Stimulated activated CD4-positive, alpha-beta T cell treated with anti-CD3 and anti-CD28 coated beads, Interleukin-1b, Interleukin-23, amount 100 ng/mL, for 24 hours (primary cell): ENCODE measurements at places on chromosomes 3 and 15.

DNA sequence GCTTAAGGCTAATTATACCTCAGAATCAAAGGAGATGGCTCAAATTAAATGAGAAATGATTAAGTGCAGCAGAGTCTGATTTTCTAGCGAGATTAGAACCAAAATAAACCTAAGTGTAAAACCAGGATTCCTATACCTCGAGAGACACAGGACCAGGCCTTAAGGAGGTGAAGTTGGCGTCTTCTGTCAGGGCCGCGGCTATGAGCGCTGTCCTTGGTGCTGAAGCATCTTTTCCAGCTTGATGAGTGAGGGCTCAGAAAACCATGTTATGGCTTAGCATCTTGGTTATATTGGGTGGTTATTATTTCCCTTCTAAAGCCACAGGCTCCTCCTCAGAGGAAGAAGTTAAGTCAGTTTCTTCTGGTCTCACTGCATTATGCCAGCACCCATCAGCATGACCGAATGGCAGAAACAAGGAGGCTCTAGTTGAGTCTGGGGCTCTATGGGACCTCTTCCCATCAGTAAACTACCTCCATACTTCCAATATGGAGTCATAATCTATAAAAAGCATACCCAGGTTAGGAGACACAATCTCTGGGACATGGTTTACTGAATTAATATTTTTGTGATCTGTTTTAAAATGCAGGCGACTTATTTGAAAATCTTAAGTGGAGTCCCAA lies 120.1 kb upstream of the NMNAT3 start:
- no peak for DNase-seq

GRCh38 chr3:48929358-48930035 lies 10.9 kb downstream of the ARIH2 start:
- DNase-seq, result no peak

GRCh38 chr15:57445872-57446271 lies 69.6 kb downstream of the CGNL1 start:
- DNase-seq, result no peak

DNA sequence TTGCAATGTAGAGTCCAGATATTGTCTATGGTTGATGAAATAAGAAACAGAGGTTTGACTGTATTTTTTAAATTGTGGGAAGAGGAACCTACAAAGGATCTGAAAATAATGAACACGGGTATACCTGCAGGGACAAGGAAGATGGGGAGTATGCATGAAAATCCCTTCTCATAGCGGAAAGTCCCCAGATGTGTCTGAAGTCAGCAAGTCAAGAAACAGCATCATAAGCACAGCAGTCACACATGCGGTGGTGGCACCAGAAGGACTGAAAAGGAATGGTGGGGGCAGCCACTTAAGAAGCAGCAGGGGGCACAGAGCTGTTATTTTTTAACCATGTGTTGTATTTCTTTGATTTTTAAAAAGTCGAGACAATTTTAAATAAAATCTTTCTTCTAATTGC lies 4.7 kb downstream of the MRPS11 start:
- no peak for DNase-seq

- DNase-seq, result no peak
Observed at GRCh38 chr3:160686955-160687535, 10.1 kb downstream of the ARL14 start.

DNA sequence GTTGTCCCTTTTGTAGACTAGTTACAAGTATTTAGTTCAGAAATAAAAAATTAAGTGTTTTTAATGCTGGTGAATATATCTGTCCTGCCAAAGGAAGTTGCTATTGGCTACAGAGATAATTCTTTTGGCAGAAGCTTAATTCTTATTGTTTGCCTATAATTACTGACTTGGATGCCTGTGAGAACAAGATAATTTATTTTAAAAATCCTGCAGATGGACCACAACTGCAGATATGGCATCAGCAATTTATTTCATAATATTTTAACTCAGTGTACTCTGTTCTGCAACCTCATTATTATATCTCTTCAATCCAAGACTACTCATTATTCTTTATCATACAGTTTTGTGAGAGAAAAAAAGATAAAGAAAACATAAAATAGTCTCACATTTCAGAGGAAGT lies 789.8 kb downstream of the NAALADL2 start:
- DNase-seq, result no peak

DNA sequence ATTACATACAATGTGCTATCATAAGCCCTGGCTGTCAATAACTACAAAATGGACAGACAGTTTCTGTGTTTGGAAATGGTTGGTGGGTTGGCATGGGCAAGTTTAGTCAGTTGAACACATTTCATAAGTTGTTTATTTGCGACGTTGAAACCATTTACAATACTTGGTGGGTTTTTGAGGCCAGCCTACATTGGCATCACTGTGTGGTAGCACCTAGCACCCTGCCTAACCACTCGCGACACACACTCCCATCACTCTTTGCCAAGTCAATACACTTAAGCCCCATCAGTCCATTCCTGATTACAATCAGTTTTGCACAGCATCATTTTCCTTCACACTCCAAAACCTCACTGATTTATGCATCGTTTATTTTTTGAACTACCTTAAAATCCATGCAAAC lies 13.8 kb downstream of the PROK2 start:
- no peak for DNase-seq

DNA sequence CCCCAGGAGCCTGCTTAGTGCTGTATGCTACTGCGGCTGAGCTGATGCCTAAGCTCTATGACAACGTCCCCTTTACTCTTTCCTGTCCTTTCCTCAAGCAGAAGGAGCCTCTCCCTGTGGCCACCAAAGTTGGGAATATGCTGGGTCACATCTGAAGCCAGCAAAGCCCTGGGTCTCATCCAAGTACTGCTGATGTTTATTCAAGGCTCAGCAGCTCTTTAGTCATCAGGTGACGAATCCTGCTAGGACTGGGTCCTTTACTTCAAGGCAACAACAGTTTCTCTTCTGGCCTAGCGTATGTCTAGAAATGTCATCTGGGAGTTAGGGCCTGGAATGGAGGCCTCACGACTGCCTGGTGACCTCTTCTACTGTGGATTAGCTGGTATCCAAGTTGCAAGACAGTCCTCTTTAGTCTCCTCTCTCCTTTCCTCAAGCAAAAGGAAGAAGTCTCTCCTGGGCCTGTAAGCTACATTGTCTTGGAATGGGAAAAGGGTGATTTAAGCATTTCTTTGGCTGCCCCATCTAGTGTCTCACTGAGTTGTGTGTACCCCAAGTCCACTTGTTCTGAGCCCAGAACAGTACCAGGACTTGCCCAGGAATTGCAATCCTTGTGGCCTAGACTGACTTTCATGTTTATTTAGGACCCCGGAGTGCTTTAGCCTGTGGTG lies 63.9 kb downstream of the TNFAIP8L3 start:
- DNase-seq, result no peak

GRCh38 chr3:44098656-44099415 lies 142.8 kb upstream of the TOPAZ1 start:
- no peak for DNase-seq

DNA sequence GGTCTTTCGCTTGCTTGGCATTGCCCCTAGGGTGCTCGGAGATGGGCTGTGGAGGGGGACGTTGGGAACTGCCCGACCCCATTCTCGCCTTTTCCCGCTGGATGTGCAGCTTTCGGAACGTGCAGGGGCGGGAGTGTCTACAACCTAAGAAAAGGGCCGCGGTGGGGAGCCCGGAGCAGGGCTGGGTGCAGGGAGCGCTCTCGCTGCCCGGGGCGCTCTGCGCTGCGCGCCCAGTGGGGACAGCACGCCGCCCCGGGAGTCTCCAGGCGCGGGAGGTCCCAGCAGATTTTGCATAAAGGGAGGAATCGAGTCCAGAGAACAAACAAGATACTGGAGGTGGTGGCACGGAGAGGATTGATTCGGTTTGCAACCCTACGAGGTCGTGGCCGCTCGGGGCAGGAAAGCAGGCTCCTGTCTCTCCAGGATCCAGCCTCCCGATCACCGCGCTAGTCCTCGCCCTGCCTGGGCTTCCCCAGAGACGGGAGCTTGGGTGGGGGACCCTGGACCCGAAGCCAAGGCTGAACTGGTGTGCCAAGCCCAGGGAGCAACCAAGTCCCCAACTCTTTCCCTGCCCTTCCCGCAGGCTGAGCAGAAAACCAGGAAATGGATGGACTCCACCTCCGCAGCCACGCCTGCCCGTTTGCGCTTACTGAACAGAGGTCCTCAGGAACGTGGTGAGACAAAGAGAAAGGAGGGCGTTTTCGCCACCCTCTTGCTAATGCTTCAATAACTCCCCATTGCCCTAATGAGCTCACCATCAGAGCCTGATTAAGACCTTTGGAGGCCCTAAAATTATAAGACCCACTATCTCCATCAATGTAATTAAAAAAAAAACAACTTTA lies 59.7 kb downstream of the NOX5 start:
- no peak for DNase-seq

- no peak for DNase-seq
Observed at GRCh38 chr3:112074006-112074405, 12.2 kb upstream of the C3orf52 start.

DNA sequence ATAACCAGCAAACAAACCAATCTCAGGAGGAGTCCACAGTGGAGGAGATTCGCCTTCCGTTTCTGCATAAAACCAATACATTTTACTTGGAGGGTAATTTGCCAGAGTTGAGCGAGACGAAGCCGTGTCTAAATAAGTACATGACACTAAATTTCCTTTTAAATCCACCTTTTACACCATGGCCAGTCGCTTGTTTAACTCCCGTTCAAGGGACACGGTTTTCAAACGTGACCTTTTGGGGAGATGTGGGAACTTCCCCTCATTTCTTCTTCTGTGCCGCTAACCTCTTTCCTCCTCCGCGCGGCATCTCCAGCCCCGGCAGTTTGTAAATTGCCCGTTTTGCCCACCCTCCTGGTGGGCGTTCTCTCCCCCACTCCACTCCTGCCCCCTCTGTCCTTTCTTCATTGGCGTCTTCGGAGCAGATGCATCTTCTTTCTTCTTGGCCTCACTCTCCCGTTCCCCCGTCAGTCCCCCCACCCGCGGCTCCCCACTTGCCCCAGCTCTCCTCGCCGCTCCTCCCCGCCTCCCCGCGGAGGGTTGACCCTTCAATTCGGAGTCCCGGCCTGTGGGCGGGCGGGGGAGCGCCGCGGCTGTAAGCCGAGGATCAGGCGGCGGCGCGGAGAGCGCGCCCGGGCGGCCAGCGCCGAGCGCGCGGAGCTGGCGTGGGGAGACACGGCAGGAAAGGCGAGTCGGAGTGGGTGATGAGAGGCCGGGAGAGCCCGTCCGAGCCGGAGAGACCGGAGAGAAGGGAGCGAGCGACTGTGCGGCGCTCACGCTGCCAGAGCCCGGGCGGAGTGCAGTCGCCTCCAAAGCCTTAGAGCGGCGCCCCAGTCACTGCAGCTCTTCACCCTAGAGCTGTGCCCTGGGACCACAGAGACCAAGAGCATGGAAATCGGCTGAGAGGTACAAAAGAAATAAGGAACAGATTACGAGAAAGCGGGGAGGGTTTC lies at the start of gene NLGN1:
TSS of gene NLGN1 (plus strand) at position 584 of the 950 bp plus-strand sequence.
- DNase-seq, result no peak

DNA sequence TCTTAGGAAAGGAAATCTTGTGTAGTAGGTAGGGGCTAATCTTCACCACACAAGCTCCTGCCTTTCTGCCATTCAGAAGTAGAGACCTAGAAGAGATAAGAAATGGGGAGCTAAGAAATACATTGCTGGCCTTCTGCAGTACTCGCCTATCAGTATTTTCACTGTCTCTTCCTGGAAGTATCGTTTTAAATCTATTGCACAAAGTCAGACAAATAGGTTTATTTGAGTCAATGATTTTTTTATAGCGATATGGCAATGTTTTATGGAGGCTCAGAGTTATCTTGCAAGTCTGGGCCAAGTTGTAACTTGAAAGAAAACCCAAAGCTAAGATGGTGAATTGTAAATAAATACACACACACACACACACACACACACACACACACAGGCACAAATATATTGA lies 103.8 kb downstream of the PTPRG start:
- DNase-seq, result no peak

DNA sequence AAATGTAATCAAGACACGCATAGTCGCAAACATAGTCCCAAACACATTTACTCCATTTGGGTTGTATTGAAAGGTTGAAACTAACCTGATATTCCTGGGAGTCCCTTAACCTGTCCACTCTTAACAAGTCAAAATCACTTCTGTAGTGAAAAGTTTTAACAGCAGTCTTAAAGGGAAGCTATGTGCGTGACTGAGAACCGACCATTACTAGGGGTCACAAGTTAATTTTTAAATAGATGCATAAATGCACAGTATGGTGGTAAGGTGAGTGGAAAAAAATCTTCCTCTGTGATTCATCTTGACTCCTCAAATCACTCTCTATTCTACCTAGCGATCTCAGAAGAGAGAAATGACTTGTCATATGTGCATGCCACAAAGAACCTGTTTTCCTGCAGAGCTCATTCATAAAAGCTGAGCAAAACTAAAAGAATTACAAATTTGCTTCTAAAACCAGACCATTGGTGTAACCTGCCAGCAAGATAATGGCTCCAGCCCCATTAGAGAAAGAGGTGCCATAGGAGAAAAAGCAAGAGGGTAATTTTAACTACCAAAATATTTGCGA lies 4.8 kb downstream of the GPR15 start:
- no peak for DNase-seq

DNA sequence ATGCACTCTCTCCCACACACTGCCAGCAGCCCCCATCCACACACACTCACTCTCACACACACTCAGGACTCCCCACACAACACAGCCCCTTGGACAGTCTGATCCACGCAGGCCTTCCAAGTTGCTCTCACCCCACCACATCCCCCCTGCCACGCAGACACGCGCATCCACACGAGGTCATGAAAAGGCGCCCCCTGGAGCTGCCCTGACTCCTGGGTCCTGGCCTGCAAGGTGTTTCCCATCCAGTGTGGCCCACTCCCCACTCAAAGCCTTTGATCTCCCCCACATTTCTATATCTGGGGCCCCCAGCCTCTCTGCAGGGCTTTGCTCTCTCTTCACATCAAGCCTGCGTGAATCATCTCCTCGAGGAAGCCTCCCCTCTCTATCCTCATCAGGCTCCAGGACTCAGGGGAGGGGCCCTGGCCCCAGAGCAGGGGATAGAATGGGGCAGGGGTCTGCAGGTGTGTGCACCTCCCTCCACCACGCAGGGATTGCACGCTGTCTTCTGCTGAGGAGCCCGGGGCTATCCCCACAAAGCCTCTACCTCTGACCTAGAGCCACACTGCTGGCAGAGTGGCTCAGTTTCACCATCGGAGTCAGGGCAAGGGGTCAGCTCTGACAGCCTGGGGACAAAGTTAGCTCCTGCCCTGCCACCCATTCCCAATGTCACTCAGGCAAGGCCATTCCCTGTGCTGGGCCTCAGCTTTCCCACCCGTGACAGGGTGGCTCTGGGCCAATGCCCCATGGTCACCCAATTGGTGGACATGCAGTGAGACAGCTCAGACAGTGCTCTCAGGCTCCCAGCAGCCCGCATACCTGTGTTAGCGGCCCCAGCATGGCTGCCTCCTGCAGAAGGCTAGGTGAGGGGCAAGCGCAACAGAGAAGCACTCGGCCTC lies 6.4 kb downstream of the MYL3 start:
- DNase-seq, result no peak

DNA sequence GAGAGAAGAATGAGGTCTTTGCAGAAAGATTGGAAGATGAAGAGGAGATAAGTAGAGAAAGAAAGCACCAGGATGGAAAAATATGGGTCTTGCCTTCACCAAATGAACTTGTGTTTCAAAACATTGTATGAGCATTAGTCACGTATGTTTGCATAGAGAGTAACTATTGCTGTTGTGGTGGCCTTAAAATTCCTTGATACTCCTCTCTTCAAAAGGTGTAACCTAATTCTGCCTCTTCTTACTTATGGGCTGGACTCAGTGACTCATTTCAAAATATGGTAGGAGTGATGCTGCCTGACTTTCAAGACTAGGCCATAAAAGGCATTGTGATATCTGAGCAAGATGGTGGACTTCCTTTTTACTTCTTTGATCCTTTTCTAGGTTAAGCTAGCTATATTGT lies 228.7 kb upstream of the ZNF385D start:
- no peak for DNase-seq
